ENCODE measurements at places on chromosomes 2 and 18.

GRCh38 chr18:50475538-50476193 is 84.2 kb upstream of the MAPK4 start:
- DNase-seq, result no peak

DNA sequence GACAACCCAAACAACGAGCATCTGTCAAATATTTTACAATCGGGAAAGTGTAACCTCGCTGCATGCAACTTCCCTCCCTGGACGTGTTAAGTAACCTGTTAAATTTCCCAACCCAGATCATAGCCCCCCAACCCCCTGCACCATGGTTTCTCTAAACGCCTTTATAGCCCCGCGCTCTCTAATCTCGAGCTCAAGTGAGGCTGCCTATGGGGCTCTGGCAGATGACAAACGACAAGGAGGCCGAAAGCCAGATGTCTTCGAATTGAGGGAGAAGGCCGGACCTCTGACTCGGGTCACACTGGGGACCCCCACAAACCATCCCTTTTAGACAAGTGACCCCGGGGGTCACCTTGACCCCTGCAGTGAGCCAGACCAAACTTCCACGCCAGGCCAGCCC is 526 bp downstream of the COX7A2L start:
- no peak for DNase-seq

DNA sequence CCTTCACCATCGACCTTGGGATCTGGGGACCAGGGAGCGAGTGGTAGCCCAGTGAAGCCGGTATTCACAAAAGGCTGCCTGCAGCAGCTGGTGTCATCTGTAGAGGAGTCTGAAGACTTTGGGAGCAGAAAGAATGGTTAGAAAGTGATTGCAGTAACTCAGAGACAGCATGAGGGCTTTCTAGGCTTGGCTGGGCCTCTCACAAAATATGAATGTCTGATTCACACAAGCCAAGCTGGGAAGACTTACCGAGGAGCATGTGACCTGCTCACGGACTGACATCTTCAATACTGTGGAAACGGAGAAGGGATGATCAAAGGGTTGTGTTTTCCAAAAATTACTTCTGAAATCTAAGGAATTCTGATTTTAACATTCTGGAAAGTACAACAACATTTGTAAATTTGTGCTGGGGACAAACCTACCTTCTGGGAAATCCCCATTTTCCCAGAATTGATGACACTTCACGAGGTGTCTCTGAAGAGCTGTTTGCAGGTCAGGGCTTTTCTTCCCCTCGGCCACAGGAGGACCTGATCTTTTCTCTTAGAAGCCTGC is 111.7 kb downstream of the ACOXL start:
- no peak for DNase-seq

- no peak for DNase-seq
Measured at GRCh38 chr2:161166538-161167409, 6.5 kb downstream of the TANK start.

- DNase-seq, result no peak
Measured at GRCh38 chr2:85911814-85912692, 23.3 kb upstream of the ST3GAL5 start.

DNA sequence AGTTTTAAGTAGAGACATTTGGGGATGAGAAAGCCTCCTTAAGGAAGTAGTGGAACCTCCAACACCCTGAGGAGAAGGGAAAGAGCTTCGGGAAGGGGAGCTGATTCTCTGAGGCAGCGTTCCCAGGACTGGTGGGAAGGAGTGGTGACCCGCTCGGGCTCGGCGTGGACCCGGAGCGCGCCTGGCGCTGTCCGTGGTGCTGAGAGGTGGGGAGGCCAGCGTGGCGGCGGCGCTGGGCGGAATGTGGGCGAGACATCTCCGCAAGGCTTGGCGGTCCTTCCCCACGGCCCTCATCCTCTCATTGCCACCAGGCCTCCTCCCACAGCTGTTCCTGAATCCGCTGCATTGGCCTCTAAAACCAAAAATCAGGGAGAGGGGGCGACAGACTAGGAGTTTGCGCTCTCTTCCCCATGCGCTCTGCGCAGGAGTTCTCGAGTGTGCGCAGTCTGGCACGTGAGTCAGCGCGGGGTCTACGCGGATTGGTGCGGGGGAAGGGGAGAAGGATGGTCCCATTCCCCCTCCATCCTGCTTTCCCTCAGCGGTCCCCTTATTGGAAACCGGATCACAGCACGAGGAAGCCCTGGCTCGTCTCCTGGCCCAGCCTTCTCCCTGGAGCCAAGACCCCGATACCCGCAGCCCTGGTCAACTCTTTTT is 857 bp downstream of the RESP18 start:
- DNase-seq, result no peak

DNA sequence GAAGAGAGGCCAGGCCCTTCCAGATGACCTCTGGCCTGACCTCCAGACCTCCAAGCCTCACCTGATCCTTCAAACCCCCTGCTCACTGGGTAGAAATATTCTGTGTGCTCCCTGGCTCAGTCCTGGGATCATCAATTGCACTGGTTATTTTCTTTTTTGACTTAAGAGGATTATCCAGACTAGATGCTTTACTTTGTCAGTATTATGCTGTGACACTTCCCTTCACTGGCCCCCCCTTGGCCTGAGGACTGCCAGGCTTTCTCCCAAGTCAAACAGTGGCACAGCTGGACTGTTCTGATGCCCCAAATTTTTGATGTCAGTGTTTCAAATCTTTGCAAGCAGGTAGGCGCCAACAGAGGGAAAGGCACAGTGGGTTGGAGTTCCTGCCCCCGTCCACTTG is 156.3 kb upstream of the SKOR2 start:
- DNase-seq, result no peak

- no peak for DNase-seq
Measured at GRCh38 chr2:184860744-184861143, 262.4 kb downstream of the ZNF804A start.

DNA sequence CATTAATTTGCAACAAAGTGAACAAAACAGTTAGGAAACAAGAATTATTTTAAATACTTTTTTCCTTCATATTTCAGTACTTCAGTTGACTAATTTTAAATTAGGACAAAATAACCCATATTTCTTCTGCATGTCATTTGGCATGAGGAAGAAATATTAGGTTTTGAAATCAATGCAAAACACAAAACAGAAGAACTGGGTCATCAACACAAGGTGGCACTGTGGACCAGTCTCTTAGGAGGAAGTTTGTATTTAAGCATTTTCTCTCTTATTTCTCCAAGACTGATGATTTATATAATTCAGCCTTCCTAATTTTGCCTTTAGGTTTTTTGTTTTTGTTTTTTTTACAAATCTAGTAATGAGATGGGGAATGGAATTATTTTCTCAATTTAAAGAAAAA is 352.8 kb upstream of the KCNH7 start:
- peak; percentile 33 for DNase-seq

DNA sequence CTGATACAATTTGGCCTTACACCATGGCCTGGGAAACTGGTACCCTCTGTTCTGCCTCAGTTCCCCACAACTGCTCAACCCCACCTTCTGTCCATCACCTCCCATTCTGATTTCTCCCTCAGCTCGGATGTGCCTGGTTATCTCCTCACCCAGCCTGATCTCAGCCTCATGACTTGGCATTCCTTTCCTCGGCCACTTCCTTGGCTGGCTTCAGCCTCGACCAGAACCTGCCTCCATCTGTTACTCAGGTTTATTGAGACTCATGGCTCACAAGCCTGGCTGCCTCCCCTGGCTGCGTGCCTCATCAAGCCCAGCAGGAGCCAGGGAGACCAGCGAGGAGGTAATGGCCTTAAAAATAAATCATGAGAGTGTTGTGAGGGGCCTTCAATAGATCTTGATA is 356.2 kb upstream of the SPRED2 start:
- DNase-seq, result no peak

- no peak for DNase-seq
Measured at GRCh38 chr2:239326831-239327535, 73.8 kb downstream of the HDAC4 start.

- no peak for DNase-seq
Measured at GRCh38 chr18:73933685-73934084, 213.9 kb downstream of the FBXO15 start.
